Brain (organoid and tissue), 16 donors: ENCODE measurements at places on chromosomes 7 and 10. TPM values are rescaled to one million over a fixed set of nuclear protein-coding genes. Genes with fewer than 3 reads are reported as not detected.

INSIG1 gene
- 35.2 TPM for polyA plus RNA-seq

AKR1C4 gene
- polyA plus RNA-seq: not detected

MALRD1 gene
- 0.24 TPM for polyA plus RNA-seq

PAPOLB gene
- polyA plus RNA-seq: not detected

SLC26A3 gene
- not detected for polyA plus RNA-seq

FAM25A gene
- polyA plus RNA-seq: not detected
